Esophagus muscularis mucosa (tissue), 4 donors: ENCODE measurements at places on chromosomes 7 and 10. TPM values are rescaled to one million over a fixed set of nuclear protein-coding genes. Genes with fewer than 3 reads are reported as not detected.

- DNase-seq = no peak
Measured at GRCh38 chr7:41661596-41661995, 41.3 kb downstream of the INHBA start.

Gene SHH
- total RNA-seq = not detected

Gene CLDN12
- 18.3 TPM for total RNA-seq

DNA sequence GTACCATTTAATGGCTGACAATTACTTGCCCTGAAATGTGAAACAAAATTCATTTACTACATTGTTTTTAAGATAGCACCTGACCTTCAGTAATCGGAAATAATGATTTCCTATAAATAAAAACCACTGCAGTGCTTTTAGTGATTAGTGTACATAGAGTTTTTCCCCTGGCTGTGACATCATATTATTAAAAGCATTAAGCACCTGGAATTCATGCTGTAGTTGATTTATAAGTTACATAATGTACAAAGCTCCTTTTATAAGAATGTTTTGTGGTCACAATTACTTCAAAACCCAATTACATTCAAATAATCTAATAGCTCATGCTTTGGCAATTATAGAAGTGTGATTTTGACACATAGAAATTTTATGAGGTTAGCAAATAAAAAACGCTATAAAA is 44.3 kb upstream of the EIF4H start:
- DNase-seq = no peak

DNA sequence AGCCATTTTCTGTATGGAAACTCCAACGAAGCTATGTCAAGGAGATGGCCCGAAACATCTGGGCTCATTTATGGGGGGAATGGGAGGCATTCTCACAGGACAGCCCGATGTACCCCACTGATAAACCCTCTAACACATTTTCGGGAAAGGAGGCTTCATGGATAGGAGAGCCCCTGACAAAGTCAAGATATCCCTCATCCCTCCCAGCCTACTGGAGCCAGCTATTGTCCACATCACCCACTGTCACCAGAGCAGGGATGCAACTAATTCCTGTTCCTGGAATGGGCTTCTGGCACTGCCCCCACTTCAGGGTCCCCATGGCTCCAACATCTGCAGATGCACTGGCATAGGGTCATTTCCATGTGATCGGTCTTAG is 98.2 kb upstream of the BMPER start:
- DNase-seq = peak; percentile 24

GRCh38 chr7:48088559-48089045 is 463 bp upstream of the UPP1 start:
- peak; percentile 96 for DNase-seq

- DNase-seq = no peak
Measured at GRCh38 chr10:91104193-91105041, 116.0 kb upstream of the PCGF5 start.

- no peak for DNase-seq
Measured at GRCh38 chr7:156684661-156685060, 44.1 kb downstream of the RNF32 start.

GRCh38 chr10:5187867-5188266 is 2.9 kb upstream of the AKR1C8 start:
- no peak for DNase-seq
